ENCODE measurements at places on chromosomes 3 and 15. TPM values are rescaled to one million over a fixed set of nuclear protein-coding genes. Genes with fewer than 3 reads are reported as not detected.
A peak's percentile ranks its signal among the peaks of the same experiment; 100 is the strongest.

GRCh38 chr3:171796625-171797264 is 13.5 kb downstream of the PLD1 start:
- DNase-seq = no peak

DNA sequence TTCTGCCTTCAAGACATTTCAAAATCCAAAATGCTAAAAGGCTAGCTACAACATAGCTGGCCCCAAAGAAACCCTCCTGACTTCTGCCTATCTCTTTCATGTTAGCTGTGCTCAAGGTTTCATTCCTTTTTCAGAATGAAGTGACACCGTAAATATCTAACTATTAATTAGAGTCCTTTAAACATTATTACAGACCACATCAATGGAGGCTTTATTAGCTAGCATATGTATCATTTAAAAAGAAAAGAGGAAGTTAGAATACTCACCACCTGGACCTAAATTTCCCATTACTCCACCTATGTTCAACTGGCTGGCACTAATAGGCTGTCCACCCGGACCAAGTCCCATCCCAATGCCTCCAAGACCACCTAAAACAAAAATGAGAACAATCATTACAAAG is 24.6 kb downstream of the MYEF2 start:
- no peak for DNase-seq

DNA sequence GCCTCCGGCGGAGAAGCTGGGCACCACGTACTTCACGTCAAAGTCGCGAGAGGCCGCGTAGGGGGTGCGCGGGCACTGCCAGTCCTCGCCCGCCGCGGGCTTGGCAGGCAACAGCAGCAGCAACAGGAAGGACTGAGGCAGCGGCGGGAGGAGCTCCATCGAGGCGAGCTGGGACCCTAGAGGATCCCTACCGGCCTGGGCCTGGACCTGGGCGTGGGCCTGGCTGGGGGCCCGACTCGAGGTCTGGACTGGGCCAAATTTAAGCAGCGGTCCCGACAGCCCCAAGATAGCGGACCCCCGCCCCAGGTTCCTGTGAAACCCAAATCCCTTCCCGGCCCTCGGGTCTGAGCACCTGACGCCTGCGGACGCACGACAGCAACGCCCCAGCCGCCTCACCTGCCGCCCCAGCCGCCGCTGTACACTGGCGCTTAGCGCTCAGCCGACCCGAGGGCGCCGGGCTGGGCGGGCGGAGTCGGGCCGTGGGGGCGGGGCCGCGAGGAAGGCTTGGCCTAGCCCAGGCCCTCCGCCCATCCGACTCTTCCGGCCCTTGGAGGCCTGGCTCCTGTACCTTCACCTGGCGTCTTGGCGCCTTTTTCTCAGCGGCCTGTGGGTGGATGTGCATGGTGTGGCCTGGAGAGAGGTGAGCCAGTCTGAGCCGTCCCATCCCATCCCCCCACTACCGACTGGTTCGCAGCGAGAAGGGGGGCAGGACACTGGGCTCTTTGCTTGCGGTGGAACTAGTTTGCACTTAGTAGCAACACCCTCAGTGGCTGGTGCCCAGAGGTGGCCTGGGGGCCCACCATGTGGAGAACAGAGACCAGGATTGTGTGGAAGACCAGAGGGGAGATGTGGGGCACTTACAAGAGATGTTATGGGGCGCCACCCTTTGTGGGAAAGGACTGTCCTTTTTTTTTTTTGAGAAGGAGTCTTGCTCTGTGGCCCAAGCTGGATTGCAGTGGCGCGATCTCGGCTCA is at the start of gene MST1R:
MST1R (minus strand) TSS at position 423 of the 974 bp plus-strand sequence; CDS start at position 159, 264 bp downstream.
- peak; percentile 43 for DNase-seq

The PRR20G gene
- not detected for total RNA-seq

The SLC28A1 gene
- total RNA-seq = not detected

DNA sequence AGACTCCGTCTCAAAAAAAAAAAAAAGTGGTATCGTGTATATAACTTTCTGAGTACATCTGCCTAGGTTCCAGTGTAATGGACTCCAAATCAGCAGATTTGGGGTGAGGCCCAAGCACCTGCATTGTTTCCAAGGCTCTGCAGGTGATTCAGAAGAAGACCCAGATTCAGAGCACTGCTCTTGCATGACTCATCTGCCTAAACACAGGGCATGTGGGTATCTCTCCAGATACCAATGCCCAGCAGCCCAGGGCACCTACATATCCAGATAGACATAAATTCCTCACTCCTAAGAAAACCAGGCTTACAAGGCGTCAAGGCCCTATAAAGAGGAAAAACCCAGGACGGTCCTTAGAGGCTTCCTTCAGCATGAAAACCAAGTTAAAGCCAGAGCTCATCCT is 24.3 kb downstream of the NDUFAF1 start:
- no peak for DNase-seq

DNA sequence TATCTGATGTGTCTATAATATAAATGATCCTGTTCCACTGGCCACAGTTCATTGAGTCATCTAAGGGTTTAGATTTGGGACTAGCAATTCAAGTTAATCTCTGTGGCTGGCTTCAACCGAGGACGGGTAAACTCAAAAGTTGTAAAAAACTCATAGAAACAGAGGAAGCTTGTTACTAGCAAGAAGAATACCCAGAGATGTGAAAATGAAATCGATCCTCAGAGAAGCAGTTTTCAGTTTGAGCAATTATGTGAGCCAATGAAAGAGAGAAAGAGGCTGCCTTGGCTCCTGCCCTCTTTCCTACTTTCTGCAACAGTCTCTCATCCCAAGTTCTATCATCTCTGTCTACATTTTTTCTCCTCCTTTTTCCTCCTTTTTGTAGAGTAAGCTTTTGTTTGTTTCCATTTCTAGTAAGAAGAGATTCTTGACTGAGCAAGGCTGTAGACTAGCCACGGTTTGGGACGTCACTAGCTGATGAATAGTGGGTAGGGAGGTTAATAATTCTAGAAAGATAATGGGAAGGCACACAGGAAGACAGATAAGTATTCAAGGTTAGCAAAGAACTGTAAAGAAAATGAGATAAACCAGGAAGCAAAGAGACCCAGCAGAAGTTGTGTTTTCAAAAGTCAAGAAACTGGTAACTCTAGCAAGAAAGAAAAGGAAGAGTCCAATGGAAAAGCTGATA is 298.9 kb upstream of the NR2F2 start:
- no peak for DNase-seq

DNA sequence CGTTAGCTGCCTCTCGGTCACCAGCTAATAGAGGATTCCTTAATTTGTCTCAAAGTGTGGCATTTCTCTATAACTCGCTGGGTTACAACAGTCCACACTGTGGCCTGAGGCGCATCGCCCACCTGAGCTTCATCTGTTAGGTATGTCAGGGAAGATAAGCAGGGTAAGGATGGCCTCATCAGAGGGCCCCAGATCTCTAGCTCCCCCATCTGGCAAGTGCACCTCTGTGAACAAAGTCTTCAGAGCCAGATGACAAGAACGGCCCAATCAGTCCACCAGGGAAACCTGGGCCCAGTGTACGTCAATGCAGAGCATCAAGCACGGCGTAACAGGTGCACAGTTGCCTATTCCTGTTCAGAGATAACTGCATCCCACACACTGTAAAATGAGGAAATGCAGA is 23.2 kb downstream of the FRG2C start:
- no peak for DNase-seq

- DNase-seq = no peak
These were observed 65.2 kb downstream of the TRAT1 start for GRCh38 chr3:108887777-108888176.
